ENCODE measurements at places on chromosomes 3 and 15. TPM values are rescaled to one million over a fixed set of nuclear protein-coding genes. Genes with fewer than 3 reads are reported as not detected.

GRCh38 chr3:160981217-160981938, 123.8 kb downstream of the B3GALNT1 start:
- DNase-seq = no peak
- no peak overlapping the region for H3K4me3 ChIP-seq
- H3K36me3 ChIP-seq = no peaks in the 10 kb centered on the region
- H3K27ac ChIP-seq = peak overlapping the region; percentile 52

GRCh38 chr3:14614862-14615261, 36.7 kb upstream of the CCDC174 start:
- H3K36me3 ChIP-seq = no peaks in the 10 kb centered on the region
- H3K4me3 ChIP-seq = no peak overlapping the region
- H3K27ac ChIP-seq = no peak overlapping the region

The MYO5C gene
- polyA plus RNA-seq = 9.0 TPM

The TNNC1 gene
- 20.3 TPM for polyA plus RNA-seq

The FOXB1 gene
- polyA plus RNA-seq = not detected

- H3K4me1 ChIP-seq = peaks cover 33% of the 10 kb centered on the region
- peak; percentile 65 for DNase-seq
- peaks cover 27% of the 10 kb centered on the region for H3K36me3 ChIP-seq
- no peaks in the 10 kb centered on the region for H3K27me3 ChIP-seq
- H3K27ac ChIP-seq = peak within 1 kb of the TSS; percentile 84
Observed at GRCh38 chr15:89912674-89913396, at the start of gene ARPIN. Gene ARPIN, minus strand, starts transcription at chr15:89912952. Its CDS starts 117 bp downstream, at chr15:89912835.

The NLGN1 gene
- polyA plus RNA-seq = 0.38 TPM

The UBA7 gene
- 30.2 TPM for polyA plus RNA-seq

The P3H2 gene
- polyA plus RNA-seq = 1.4 TPM

DNA sequence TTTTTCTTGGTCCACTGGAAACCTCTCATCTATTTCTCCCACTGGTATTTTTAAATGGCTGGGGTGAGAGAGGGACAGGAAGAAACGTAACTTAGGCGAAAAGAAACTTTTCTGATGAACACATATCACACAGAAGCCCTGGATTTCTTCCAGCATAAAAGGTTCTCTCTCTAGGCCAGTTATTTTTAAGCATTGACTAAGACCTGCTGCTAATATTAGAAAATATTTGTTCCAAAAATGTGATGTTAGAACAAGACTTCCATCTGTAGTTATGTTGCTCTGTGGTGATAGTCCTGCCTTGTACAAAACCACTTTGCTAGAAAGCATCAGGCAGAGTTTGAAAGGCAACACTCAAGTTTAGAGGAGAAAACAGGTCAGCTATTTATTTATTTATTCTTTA, 537.7 kb downstream of the MCTP2 start:
- DNase-seq = no peak
- H3K36me3 ChIP-seq = no peaks in the 10 kb centered on the region
- H3K4me3 ChIP-seq = no peak overlapping the region
- H3K27ac ChIP-seq = no peak overlapping the region
- H3K27me3 ChIP-seq = no peaks in the 10 kb centered on the region

DNA sequence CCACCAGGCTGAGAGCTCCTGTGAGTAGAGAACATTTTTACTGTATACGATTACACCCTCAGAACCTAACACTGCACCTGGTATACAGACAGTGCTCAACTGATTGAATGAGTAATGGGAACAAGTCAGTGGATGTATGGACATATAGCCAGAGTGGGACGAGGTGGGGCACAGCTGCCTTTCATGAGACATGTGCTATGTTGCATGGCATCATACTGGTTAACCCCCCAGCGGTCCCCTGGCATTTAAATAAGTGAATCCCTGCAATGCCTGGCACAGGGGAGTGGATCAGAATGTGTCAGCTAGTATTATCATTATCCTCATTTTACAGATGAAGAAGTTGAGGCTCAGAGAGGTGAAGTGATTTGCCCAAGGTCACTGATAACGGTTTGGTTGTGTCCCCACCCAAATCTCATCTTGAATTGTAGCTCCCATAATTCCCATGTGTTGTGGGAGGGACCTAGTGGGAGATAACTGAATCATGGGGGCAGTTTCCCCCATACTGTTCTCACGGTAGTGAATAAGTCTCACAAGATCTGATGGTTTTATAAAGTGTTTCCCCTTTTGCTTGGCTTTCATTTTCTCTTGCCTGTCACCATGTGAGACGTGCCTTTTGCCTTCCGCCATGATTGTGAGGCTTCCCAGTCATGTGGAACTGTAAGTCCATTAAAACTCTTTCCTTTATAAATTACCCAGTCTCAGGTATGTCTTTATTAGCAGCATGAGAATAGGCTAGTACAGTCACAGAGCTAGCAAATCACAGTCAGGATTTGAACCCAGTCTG, 56.0 kb upstream of the ATP2B2 start:
- no peak for DNase-seq
- H3K4me1 ChIP-seq = no peaks in the 10 kb centered on the region
- H3K27ac ChIP-seq = no peak overlapping the region

DNA sequence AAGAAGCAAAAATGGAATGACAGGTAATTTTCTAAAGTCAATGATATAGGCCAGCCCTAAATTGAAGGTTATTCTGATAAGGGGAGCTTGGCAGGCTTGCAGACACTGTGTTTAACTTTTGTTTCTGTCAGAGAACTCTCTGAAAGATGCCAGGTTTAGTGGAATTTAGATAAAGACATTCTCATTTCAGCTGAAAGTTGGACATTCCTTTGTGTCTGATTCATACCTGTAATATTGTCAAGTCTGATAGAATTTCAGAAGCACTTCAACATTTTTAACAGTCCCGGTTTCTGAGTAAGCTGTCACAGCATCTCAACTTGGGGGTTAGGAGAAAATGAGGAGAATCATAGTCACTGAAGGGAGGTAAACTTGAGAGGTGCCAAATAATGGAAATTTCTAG, 84.0 kb downstream of the DIPK2A start:
- no peaks in the 10 kb centered on the region for H3K27me3 ChIP-seq
- no peaks in the 10 kb centered on the region for H3K36me3 ChIP-seq
- H3K4me1 ChIP-seq = peaks cover 4% of the 10 kb centered on the region
- DNase-seq = no peak
- no peak overlapping the region for H3K4me3 ChIP-seq

DNA sequence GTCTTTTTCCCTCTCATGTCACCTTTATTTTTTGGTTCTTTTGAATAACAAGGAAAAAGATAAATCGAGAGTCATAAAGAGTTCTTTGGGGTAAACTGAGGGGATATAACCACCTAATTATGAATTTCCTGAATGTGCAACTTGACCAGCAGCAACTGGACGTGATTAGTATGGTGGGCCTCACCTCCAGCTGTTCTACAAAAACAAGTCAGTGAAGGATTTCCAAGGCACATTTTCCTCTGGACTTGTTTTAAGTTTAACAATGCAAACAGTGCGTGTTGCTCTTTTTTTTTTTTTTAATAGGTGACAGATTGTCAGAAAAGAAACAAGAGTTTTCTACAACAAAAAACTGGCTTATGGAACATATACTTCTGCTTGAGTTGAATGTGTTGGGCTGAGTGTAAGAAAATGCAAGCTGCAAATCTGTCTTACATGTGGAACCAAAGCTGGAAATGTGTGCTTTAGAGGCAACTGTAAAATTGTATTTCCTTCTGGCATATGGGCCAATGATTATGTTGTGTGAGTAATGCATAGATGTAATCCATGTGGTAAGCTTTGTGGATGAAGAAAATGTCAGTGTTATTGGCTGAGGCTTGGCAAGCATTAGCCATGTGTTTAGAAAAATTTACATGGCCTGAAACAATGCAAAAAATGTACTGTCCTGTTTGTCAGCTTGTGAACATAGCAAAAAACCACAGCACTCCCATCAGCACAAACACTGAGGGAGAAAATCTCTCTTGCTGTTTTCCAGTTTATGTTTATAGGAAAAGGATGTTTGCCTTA, 44.5 kb upstream of the FNDC3B start:
- no peaks in the 10 kb centered on the region for H3K36me3 ChIP-seq
- H3K27me3 ChIP-seq = no peaks in the 10 kb centered on the region
- no peak overlapping the region for H3K27ac ChIP-seq
- H3K4me1 ChIP-seq = no peaks in the 10 kb centered on the region
- no peak overlapping the region for H3K4me3 ChIP-seq

DNA sequence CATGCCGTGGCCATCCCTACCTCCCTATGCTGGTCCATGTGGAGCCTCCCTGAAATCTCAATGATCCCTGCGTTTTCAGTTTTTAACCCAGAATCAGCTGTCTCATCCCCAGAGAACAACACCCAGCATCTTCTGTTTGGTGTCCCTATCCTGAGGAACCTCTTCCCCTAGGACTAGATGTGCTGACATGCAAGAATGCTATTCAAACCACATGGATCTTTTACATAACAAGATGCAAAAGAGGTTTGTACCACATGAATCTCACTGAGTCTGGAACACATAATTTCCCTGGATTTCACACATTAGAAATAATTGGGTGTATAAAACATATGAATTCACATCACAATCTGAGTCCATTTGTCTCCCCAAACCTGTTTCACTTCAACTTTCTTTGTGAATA, 174.6 kb upstream of the NECTIN3 start:
- no peaks in the 10 kb centered on the region for H3K36me3 ChIP-seq
- H3K4me3 ChIP-seq = no peak overlapping the region
- no peaks in the 10 kb centered on the region for H3K4me1 ChIP-seq
- no peak for DNase-seq

GRCh38 chr3:184290331-184290730, 8.7 kb upstream of the PSMD2 start:
- H3K27ac ChIP-seq = no peak overlapping the region
- peaks cover 25% of the 10 kb centered on the region for H3K27me3 ChIP-seq
- no peaks in the 10 kb centered on the region for H3K36me3 ChIP-seq

DNA sequence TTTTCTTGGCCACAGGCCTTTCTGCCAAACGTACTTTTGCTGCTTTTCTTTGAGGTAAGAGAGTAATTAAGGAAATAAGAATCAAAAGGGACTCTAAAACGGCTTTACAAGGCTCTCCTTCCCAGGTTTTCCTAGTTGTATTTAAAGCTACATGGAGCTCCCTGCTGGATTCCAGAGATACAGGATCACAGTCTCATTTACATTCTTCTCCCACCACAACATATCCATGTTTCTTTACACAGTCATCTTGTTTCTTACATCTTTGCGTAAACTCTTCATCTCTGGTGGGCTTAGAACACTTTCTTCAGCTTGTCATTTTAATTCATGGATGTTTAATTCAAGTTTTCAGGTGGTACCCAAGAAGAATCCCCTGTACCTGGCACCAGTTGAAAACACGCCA, 117.6 kb upstream of the BFSP2 start:
- no peaks in the 10 kb centered on the region for H3K36me3 ChIP-seq
- no peaks in the 10 kb centered on the region for H3K27me3 ChIP-seq
- no peak for DNase-seq

The PLA2G4F gene
- 4.7 TPM for polyA plus RNA-seq

- peak overlapping the region; percentile 97 for H3K4me3 ChIP-seq
- H3K27ac ChIP-seq = peak overlapping the region; percentile 85
- no peaks in the 10 kb centered on the region for H3K27me3 ChIP-seq
Observed at GRCh38 chr3:196969660-196970546, 1.3 kb upstream of the PIGZ start.

The CPNE4 gene
- 0.25 TPM for polyA plus RNA-seq

DNA sequence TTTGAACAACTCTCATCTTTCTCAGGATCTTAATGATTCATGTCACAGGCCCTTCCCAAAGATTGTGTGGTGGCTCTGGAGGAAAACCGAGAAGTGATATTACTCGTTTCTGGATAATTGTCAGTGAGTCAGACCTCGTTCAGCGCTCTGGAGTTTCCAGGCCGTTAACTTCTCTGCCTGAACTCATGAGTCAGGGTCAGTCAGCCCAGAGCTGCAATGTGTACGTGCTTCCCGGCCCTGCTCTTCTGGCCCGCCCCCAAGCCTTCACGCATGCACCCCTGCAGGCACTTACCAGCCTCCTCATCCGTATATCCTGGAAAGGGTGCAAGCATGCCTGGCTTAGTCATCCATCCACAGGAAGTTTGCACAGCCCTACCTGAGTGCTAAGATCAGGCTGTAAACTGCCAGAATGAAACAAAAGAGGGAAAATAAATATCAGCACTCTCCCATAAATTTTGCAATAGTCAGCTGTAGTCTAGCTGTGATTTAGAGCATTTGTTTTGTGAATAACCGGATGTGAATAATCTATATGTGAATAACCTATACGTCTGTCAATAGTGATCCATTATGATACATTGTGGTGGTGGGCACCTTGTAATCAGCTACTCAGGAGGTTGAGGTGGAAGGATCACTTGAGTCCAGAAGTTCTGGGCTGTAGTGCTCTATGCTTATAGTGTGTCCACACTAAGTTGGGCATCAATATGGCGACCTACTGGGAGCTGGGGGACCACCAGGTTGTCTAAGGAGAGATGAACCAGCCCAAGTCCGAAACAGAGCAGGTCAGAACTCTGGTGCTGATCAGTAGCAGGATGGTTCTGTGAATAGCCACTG, 35.3 kb upstream of the SEMA4B start:
- H3K36me3 ChIP-seq = no peaks in the 10 kb centered on the region
- no peak overlapping the region for H3K4me3 ChIP-seq
- H3K27me3 ChIP-seq = no peaks in the 10 kb centered on the region
- H3K4me1 ChIP-seq = peaks cover 21% of the 10 kb centered on the region
- DNase-seq = peak; percentile 94

DNA sequence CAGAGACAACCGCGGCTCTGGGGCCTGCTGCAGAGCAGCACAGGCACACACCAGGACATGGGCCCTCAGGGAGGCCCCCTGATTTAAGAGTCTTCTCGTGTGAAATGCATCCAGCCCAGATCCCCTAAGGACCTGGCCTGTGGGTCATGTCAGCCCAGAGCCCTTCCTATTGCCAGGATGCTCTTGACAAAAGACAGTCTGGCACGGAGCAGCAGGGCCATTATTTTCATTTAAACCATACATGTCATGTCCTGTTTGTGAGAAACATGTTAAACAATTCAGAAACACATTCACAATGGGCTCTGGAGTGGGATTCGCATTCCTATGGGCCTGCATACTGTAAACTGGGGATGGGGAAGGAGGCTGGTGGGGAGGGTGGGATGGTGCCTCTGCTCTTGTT, 367.4 kb upstream of the WNT5A start:
- no peak overlapping the region for H3K27ac ChIP-seq
- H3K36me3 ChIP-seq = no peaks in the 10 kb centered on the region

DNA sequence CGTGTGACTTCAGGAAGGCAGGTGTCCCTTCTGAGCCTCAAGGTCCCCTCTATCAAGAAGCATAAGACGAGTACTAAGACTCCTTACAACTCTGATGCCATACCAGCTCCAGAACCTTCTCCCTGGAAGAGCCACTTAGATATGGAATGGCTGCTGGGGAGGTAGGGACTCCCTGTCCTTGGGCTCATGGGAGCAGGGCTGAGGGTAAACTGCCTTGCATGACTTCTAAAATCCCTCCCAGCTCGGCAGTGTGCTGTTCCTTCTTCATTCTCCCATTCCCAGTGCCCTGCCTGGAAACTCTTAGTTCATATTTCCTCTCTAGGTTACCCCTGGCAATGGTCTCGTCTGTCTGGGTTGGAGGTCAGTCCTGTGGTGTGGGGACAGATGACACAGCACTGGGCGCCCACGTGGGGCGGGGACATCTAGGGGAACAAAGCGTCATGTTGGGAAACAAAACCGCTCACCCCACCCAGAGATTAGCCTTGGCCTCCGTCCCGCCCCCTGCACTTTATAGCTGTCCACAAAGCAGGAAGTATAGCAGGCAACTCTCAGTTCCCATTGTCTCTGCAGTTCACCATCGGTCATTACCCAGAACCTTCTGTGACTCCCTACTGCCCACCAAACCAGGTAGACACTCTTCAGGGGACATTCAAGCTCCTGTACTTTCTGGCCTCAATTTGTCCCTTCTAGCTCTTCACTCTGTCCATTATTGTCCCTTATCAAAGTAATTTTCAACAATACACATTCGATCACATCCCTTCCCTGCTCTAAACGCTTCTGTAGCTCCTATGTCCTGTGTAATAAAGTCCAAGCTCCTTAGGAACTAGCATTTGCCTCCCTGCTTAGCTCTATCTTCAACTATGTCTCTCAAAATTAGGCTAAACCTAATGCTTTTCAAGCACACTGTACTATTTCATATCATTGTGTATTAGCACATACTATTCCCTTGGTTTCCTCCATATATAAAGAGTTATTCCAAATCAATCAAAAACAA, 73.8 kb downstream of the IQSEC1 start:
- H3K27ac ChIP-seq = peak overlapping the region; percentile 47
- peak; percentile 85 for DNase-seq
